Right renal cortex interstitium (tissue), 3 donors: ENCODE measurements at places on chromosomes 12 and 14. TPM values are rescaled to one million over a fixed set of nuclear protein-coding genes. Genes with fewer than 3 reads are reported as not detected.

GRCh38 chr12:30794591-30795409 is 40.0 kb upstream of the CAPRIN2 start:
- DNase-seq = no peak

- DNase-seq = peak; percentile 68
These were observed 16.5 kb downstream of the SEL1L start for GRCh38 chr14:81516986-81517797.

DNA sequence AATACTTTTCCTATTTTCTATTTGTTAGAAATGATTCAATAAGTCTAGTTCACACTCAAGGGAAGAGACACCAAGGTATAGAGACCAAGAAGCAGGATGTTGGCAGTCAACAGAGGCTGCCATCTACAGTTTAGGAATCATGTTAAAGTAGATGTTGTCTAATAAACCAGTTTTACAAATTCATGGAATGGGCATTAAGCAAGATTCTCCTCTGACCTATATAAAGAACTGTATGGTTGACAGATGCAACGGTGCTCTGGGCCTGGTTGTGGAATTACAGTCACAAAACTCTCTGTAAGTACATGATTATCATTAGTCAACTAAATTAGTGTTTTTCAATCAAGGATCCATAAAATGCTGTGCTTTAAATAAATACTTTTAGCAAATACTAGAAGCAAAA is 475.1 kb downstream of the NAV3 start:
- DNase-seq = no peak

DNA sequence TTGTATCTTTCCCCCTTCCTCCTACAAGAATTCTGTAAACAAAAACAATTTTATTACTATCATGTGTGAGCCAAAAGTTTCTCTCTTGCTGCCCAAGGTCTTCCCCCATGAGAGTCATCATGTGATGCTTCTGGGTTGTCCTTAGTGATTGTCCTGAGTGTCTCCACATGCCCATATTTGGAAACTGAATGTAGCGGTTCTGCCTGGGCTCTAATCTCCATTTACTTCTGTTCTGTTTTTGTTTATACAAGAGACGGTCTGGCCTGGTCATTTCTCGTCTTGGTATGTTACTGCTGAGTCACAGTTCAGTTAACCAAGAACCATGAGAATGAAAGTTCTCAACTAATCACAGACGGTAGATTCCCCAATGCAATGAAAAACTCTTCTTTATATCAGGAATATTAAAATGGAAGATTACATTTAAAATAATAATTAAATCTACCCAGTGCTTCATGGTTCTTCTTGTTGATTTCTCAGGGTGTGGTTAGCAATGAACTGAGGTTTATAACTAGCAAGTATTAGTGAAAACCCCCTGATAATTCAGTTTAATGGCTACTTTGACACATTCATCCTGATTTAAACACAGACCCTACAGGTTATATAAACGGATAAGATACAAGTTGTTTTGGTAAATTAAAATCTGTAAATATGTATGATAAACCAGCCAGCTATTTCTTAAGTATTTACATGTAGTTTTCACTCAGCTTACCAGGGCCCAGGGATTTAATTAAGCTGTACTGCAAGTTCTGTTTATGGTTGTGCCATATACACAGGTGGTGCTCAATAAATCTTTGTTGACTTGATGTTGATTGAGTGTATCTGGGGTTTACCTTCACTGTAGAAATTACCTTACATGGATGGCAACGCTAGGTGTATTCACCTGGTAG is 81.1 kb downstream of the PELI2 start:
- no peak for DNase-seq

DNA sequence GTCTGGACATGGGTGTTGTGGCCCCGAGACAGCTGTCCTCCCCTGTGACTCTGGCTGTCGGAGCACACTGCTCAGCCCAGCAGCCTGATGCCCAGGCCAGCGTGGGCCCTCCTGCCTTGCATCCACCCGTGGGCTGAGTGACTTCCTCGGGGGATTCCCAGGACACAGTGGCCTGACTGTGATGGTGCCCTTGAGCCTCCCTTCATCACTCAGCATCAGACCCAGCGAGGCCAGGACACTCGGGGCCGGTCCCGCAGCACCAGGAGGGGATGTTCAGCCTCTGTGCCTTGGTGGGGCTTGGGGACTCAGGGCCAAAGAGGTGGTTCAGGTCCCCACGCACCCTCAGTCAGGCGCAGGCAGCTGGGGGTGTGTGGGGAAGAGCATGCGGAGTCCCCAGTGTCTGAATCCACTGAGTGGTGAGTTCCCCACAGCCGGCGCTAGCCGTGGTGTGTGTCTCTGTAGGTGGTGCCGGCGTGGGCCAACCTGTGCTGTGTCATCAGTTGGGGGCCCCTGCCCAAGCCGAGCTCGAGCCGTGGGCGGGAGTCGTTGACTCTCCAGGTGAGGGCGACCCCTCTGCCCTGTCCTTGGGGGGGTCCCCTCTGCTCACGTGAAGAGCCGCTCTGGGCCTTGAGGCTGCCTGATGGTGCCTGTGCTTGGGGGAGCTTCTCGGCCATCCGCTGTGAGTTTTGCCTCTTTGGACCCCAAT is 185.8 kb downstream of the ADGRD1 start:
- no peak for DNase-seq

- no peak for DNase-seq
These were observed 713 bp upstream of the FBXL14 start for GRCh38 chr12:1595026-1595561.

DNA sequence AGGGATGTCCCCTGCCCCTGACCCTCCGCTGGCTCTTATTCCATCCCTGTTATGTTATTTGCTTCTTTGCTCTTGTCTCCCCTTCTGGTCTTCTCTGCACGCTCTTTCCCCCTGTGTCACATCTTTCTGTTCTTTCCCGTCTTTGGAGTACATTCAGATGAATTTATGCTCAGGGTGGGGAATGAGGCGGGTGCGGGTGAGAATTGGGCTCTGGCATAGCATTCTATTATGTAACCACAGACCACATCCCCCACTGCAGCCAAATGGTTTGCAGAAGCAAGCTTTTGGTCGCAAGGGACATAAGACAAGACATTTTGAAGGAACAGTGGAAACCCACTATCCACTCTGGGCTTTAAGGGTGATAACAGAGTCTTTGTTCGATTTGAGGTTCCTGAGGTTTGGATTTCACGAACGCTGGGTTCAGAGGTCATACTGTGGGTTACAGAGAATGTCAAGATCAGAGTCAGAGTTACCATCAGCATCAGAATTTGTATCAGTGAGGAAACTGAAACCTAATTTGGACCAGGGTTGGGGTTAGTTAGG is 3.8 kb downstream of the ENDOU start:
- no peak for DNase-seq

GRCh38 chr12:59304077-59304721 is 291.6 kb upstream of the SLC16A7 start:
- DNase-seq = no peak

PLCZ1 gene
- polyA plus RNA-seq = 0.28 TPM

KIF26A gene
- 5.7 TPM for polyA plus RNA-seq
